ENCODE measurements at places on chromosomes 5 and 9.

DNA sequence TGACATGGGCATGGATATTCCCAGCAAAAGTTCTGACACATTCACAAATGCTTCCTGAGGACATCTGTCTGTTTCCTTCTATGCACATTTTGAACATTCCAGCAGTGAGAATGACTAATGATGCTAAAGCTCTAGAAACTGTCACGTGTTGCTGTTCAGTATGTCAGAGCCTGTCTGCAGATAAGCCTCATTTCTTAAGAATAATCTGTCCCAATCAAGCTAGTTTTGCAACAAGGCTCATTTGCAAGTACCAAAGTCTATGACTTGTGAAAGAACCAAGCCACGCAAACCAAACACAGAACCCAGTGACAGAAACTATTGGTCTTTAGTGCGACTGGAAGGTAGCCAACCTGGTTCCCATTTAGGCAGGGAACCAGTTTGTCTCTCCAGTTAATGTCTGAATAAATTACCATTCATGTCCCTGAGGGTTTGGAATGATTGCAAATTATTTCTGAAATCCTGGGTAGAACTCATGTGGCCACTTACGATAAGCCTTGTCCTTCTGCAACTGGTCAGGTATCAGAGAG, 178.5 kb downstream of the C9orf152 start:
- DNase-seq: no peak
- no peaks in the 10 kb centered on the region for H3K36me3 ChIP-seq
- H3K4me1 ChIP-seq: peaks cover 40% of the 10 kb centered on the region
- no peaks in the 10 kb centered on the region for H3K27me3 ChIP-seq

DNA sequence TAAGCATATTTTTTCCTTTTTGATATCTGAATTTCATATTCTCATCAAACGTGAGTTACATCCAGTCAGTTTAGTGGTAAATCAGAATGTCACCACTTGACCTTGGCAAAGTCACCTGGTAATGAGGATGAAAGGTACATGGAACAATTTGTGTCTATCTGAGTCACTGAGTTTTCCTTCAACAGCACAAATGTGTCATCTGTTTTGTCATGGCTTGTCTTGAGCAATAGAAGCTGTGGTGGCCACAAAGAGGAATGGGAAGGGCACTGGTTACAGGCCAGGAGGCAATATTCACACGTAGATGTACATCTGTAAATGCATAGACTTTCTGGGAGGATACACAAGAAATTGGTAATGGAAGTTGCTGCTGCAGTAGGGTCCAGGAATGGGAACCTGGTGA, 8.4 kb upstream of the ZNF474 start:
- no peak overlapping the region for H3K27ac ChIP-seq
- H3K4me1 ChIP-seq: peaks cover 2% of the 10 kb centered on the region
- H3K27me3 ChIP-seq: peaks cover 1% of the 10 kb centered on the region
- H3K36me3 ChIP-seq: no peaks in the 10 kb centered on the region

DNA sequence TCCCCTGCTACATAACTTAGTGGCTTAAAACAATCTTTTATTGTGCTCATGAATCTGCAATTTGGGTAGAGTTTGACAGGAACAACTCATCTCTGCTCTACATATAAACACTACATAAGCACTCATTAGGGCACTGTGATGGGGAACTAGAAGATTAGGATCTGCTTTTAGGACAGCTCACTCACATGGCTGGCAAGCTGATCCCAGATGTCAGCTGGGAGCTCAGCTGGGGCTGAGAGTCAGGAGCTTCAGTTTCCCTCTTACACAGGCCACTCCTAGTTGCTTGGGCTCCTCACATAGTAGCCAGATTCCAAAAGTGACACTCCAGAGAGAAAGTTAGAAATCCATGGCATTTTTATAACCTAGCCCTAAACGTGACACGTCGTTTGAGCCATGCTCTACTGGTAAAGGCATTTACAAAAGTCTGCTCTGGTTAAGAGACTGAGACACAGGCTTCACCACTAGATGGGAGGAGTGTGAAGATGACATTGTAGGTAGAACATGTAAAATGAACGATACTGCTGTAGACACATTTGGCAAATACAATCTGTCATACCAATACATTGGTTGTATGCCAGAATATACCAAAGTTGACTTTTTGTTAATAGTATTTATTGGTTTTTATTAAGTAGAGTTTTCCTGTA, 23.6 kb downstream of the SCAI start:
- H3K36me3 ChIP-seq: peaks cover 17% of the 10 kb centered on the region
- H3K4me3 ChIP-seq: no peak overlapping the region
- H3K4me1 ChIP-seq: peaks cover 30% of the 10 kb centered on the region
- DNase-seq: no peak
- H3K27ac ChIP-seq: peak overlapping the region; percentile 42

DNA sequence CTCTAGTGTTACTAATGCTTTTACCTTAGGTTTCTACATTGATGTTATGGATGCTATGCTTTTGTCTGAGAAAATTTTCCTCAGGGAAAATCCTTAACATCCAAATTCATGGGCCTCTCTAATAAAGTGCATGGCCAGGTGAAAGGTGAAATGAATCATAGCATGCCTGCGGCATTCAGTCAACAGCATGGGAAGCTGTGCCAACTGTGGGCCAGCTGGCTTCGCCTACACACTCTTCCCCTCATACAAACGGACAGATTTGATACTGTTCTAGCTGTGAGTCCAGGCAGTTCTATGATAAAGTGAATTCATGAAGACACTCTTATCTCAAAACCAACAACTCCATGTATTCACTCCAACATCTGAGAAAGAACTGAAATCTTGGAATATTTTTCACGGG, 374.1 kb downstream of the PLK2 start:
- H3K27ac ChIP-seq: no peak overlapping the region
- no peaks in the 10 kb centered on the region for H3K27me3 ChIP-seq
- H3K4me1 ChIP-seq: no peaks in the 10 kb centered on the region
- H3K4me3 ChIP-seq: no peak overlapping the region

GRCh38 chr9:95570150-95570549, 53.4 kb upstream of the PTCH1 start:
- no peak overlapping the region for H3K4me3 ChIP-seq
- peaks cover 8% of the 10 kb centered on the region for H3K4me1 ChIP-seq
- no peak overlapping the region for H3K27ac ChIP-seq
- H3K36me3 ChIP-seq: no peaks in the 10 kb centered on the region
- DNase-seq: no peak

- no peak overlapping the region for H3K27ac ChIP-seq
- no peak overlapping the region for H3K4me3 ChIP-seq
- no peaks in the 10 kb centered on the region for H3K4me1 ChIP-seq
- H3K27me3 ChIP-seq: peaks cover 2% of the 10 kb centered on the region
- H3K36me3 ChIP-seq: no peaks in the 10 kb centered on the region
Observed at GRCh38 chr5:88470745-88471144, 202.1 kb upstream of the TMEM161B start.

- H3K27ac ChIP-seq: no peak overlapping the region
- no peak for DNase-seq
- H3K27me3 ChIP-seq: peaks cover 7% of the 10 kb centered on the region
- H3K36me3 ChIP-seq: no peaks in the 10 kb centered on the region
Observed at GRCh38 chr9:4465910-4466309, 24.4 kb upstream of the SLC1A1 start.

DNA sequence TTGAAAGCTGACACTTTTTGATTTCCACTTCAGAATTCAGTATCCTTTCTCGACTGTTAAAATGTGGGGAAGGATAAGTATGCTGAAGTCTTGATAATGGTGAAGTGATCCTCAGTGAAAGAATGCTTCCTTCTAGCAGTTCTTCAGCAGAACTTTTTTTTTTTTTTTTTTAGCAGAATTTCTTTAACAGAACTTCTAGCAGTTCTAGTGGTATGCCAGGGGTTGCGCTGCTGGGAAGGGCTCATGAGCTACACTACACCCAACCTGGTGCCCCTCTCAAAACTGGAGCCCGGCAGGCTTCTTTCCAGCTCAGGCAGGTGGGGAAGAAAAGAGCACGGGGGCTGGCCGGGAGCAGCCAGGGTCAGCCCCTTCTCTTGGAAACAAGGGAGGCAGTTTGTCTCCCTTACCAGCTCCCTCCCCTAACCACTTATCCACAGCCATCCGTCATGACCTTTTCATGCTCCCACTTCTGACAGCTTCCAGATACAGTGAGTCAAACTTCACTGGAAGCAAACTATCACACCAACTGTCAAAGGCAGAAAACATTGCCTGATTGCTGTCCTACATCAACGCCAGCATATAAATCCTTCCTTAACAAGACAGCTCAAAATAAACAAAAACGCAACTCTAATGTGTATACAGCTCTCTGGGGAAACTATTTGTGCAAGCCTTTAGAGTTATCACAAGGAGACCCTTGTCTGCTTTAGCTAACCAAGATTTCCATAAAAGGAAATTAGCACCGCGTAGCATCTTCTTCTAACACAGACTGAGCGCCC, 211.5 kb downstream of the GAPVD1 start:
- no peaks in the 10 kb centered on the region for H3K27me3 ChIP-seq
- H3K27ac ChIP-seq: no peak overlapping the region
- no peak for DNase-seq
- H3K4me1 ChIP-seq: no peaks in the 10 kb centered on the region

- H3K27me3 ChIP-seq: no peaks in the 10 kb centered on the region
- peak overlapping the region; percentile 93 for H3K27ac ChIP-seq
- H3K4me3 ChIP-seq: peak overlapping the region; percentile 91
- no peak for DNase-seq
- peaks cover 32% of the 10 kb centered on the region for H3K36me3 ChIP-seq
- H3K4me1 ChIP-seq: peaks cover 33% of the 10 kb centered on the region
Observed at GRCh38 chr5:141969783-141970771, 1.2 kb downstream of the RNF14 start.
